ENCODE measurements at places on chromosomes 2 and 18.

GRCh38 chr2:58369594-58369993, 128.5 kb upstream of the FANCL start:
- DNase-seq: no peak

DNA sequence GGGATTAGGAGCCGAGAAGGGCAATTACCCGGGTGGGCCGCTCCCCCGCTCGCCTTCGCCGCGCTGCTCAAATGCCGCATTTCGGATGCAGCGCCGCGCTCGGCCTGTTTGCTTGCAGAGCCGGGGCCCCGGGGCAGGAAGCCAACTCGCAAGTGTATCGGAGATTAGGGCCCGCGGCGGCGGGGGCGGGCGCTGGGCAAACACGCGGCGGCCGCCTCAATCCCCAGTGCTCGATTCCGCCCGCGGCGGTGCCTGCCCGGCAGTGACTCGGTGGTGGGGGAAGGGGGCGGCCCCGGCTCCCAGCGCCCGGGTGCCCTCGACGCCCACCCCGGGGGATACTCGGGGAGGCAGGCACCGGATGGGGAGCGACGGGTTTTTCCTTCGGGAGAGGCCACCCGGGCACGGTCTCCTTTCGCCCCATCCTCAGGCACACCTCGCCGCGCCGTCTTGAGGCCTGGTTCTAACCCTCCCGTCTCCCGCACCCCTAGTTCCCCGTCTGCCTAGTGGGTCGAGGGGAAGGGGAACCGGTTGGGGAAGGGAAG, 26.6 kb upstream of the NOTO start:
- DNase-seq: no peak

GRCh38 chr2:142849820-142850219, 27.6 kb upstream of the KYNU start:
- no peak for DNase-seq

DNA sequence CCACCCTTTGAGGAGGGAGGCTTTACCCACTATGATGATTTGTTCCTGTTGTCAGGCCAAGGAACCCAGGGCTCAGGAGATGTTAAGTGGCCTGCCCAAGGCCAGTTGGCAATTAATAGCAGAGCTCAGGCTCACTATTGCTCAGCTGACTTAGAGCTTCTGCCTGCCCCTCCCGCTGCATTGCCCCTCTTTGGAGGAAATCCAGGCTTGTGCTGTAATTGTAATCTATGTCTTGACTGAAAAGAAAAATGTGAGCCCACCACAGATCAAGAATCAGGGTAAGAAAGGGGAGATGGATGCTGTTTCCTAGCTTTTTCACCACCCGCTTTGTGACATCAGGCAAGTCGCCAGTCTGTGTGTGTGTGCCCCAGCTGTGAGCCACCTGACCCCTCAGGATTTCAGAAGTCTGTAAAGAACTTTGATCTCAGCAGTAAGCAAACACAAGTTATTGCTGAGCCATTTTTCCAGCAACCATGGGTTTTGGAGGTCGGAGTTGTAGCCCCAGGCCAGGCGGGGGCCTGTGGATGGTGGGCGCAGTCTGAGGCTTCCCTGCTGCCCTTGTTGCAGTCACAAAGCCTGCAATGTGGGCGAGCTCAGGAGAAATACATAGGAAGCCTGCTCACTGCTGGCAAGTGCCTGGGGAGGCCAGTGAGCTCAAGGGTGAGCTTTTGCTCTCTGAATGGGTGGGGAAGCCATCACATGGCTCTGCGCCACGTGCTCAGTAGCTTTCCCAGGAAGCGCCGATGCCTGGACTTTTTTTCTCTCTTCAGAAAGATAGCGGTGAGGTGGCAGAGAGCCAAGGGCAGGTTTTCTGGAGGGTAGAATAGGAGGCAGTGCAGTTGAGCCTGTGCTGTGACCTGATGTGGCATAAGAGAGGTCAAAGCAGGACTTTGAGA, 6.1 kb downstream of the CABLES1 start:
- no peak for DNase-seq

GRCh38 chr18:8433323-8433722, 175.9 kb upstream of the RAB12 start:
- DNase-seq: no peak

DNA sequence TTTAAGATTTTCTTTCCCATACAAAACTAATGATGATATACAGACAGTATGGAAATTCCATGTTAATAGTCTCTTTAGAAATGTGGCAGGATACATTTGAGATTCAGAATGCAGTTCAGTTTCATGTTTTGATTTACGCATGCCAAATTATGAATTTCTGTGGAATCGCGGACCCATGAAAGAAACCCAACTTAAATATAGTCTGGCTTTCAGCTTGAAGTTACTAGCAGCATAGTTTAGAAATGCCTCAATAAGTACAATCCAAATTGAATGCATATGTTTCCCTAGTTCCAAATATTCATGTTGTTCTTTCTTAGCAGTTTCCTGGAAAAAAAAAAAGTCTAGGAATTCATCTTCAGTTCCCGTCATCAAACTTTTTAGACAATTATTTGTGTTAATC, 164.1 kb upstream of the RASGRP3 start:
- DNase-seq: no peak

- no peak for DNase-seq
Measured at GRCh38 chr2:75367401-75367800, 168.1 kb upstream of the TACR1 start.

DNA sequence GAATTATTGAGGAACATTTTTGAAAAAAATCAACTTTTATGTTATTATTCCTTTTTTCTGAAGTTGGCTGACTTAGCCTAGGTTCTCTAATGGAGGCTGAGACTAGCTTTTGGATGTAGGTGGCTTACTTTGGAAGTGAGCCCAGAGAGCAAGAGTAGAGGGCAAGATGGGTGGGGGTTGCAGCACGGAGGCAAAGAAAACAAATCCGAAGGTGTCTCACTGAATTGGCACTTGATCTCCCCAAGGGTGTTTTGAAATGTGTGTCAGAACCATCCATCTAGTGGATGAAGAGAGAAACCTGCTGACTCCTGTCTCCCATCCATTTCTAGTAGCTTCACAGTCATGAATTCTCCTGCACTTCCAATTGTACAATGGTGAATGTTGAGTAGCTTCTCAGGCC, 390.7 kb downstream of the TMEM182 start:
- no peak for DNase-seq

GRCh38 chr18:46412916-46413315, 244.1 kb downstream of the LOXHD1 start:
- DNase-seq: no peak

GRCh38 chr2:141331127-141331526, 799.7 kb downstream of the LRP1B start:
- peak; percentile 78 for DNase-seq

GRCh38 chr2:236867441-236868260, 218.0 kb upstream of the COPS8 start:
- no peak for DNase-seq

DNA sequence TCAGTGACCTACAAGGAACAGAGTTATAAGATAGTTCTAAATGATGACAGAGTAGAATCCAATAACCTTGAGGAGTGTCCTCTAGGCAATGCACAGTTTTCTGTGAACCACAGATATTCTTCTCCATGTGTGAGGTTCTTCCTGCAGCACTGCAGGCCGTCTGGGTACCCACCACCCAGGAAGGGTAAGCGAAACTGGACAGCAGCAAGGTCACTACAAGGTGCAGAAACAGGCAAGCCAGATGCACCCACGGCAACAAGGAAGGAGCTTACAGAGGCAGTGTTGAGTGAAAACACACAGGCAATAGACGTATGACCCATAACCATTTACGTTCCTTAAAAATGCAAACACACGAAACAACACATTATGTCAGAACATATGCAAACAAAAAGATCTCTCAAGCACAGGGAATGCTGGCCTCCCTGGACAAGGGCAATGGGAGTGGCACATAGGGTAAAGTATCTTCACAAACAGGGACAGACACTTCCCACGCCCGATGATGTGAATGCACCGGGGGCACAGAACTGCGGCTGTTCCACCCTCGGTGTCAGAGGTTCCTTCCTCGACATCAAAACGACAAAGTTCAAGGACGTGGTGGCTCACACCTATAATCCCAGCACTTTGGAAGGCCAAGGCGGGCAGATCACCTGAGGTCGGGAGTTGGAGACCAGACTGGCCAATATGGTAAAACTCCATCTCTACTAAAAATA, 84.1 kb downstream of the NDUFA10 start:
- DNase-seq: no peak

GRCh38 chr2:168289880-168290279, 42.5 kb upstream of the STK39 start:
- no peak for DNase-seq

DNA sequence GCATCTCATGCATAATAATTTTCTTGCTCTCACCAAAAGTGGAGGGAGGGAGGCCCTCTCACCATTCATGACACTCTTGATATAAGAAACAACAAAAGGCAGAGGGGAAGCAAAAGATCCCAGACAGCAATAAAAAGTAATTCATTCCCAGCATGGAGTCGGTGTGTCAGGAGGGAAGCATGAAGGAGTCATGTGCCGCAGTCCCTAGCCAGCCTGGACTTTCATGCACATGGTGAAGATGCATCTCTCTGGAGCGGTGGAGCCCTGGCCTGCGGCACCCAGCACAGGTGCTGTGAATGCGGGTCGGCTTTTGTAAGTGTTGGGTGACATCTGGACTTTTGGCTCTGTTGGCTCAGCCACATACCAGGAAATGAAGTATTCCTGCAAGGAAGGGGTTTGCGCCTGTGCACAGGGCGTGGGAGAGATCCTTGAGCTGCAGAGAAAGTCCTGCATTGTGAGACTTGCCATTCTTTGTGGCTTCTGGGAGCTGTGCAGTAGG, 119.4 kb downstream of the COPS8 start:
- DNase-seq: no peak

DNA sequence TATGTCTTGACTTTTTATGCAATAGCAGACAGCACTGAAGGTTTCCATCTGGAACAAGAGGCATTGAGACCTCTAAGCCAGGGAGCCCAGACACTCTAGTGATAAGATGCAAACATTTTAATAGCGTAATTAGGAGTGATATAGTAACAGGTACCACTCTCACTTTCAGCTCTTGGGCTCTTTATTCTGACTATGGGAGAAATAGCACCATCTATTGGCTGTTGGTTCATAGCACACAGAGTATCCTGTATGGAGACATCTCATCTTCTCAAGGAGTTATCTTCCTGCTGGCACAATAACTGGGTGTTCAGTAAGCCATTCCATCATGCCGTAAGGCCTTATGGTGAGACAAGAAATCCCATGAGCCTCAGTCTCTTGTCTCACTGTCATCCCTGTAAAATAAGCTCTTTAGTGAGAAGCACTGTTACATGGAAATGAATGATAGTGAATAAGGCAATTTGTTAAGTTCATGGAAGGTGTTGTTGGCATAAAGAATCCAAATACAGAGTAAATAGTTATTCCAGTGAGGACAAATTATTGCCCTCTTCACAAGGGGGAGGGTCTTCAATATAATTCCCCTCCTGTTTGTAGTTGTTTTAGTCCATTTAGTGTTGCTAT, 48.3 kb downstream of the THUMPD2 start:
- DNase-seq: no peak

DNA sequence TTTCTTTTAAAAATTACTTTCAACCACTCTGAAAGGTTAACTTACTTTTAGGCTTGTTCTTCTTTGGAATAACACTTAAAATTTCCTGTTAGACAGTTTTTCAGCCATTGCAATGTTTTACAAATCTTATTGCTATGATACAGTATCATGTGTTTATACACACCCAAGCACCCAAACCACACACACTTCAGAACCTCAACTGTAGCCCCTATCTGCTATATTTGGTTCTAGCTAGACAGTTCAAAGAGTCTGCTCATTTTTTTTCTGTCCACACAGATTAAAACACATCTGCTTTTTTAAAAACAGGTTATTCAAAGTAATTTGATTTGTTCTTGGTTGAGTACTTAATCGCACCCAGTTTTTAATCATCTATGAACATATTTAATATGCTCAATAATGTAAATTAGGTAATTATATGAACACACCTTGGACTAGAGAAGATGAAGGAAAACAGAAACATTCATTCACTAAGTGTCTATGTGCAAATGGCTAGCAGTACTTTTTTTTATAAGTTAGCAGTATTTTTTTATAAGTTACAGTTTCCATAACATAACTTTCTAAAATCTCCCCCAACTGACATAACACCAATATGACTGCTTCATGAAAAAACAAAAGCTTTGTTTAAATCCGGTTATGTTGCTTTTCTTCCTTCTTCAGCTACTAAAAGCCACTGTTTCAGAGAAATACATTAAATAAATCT, 17.6 kb downstream of the FBXO11 start:
- DNase-seq: no peak

DNA sequence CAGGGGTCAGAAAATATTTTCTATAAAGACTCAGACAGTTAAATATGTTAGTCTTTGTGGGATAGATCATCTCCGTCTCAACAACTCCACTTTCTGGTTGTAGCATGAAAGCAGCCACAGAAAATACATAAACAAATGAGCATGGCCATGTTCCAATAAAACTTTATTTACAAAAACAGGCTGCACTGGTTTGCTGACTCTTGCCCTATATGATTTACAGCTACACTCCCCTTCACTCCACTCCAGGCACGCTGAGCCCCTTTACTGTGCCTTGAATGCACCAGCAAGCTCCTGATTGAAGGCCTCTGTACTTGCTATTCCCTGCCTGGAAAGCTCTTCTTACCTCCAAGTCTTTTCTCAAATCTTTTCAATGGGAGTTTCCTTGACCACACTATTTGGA, 5.8 kb upstream of the STAMBP start:
- no peak for DNase-seq

DNA sequence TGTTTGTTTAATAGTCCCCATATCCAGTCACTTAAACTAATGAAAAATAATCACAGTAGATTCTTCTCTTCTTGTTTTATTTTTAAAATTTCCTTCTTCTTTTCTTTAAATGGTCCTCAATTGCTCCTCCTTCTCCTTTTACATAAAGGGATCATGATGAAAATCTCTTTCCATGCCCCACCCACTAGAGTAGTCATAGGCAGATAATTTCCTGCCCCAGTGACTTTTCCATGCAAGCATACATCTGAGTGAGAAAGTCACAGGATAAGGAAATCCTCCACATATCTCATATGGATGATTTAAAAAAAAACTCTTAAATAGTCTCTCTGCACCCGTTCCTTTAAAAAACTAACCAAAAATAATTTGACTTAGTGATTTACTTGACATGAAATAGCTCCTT, 552.3 kb upstream of the SETBP1 start:
- DNase-seq: peak; percentile 35

GRCh38 chr2:148501545-148501944, 143.0 kb upstream of the EPC2 start:
- DNase-seq: no peak

GRCh38 chr2:145168091-145168490, 648.2 kb upstream of the ZEB2 start:
- DNase-seq: no peak

DNA sequence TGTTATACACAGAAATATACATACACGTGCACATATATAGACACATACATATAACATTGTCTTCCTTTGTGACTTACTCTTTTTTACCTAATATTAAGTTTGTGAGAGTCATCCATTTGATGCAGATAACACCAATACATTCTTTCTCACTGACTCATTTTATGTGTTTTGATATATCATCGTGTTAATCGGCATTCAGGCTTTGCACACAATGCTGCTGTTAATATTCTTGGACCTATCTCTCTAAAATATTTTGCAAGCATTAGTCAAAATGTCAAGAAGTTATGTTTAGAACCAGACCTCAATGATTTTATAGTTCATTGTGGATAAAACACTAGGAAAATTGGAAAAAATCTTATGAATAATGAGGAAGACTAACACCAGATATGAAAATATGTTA, 441.1 kb downstream of the LRATD1 start:
- DNase-seq: no peak

- no peak for DNase-seq
Measured at GRCh38 chr2:194769030-194769429, 888.0 kb upstream of the SLC39A10 start.

- DNase-seq: no peak
Measured at GRCh38 chr2:237669283-237669627, 41.9 kb downstream of the LRRFIP1 start.

- no peak for DNase-seq
Measured at GRCh38 chr2:130798472-130799218, 38.1 kb upstream of the ARHGEF4 start.

Data from non-pigmented ciliary epithelial cell (primary cell).